ENCODE measurements at places on chromosomes 12 and 14. TPM values are rescaled to one million over a fixed set of nuclear protein-coding genes. Genes with fewer than 3 reads are reported as not detected.

SLCO1B1 gene
- 0.32 TPM for total RNA-seq

DNA sequence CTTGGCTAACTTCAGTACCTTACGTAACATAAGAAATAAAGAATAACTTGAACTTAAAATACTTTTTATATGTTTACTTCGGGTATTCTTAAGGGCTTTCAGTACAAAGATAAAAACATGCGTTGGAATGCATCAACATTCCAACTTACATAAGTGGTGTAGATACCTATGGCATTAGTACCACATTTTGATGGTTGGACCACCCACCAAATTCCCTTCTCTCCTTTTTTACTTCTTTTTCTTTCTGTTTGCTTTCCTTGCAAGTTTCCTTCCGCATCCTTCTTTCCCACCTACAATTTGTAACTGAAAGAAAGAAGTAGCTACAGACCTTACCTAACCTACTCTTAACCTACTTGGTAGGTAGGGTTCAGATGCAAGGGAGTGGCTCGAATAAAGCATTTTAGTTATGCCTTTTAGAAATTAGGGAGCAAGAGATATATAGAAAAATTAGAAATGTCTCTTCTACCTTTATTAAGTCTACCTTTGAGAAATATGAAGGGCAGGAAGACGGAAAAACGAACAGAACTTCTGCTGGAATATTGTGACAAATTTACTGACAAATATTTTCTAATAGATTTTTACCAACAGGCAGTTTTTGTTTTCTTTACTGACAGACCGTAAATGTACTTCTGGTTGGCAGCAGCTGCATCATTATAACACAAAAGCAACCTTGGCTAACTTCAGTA is 2.1 kb upstream of the ARHGAP5 start:
- no peak for DNase-seq

DNA sequence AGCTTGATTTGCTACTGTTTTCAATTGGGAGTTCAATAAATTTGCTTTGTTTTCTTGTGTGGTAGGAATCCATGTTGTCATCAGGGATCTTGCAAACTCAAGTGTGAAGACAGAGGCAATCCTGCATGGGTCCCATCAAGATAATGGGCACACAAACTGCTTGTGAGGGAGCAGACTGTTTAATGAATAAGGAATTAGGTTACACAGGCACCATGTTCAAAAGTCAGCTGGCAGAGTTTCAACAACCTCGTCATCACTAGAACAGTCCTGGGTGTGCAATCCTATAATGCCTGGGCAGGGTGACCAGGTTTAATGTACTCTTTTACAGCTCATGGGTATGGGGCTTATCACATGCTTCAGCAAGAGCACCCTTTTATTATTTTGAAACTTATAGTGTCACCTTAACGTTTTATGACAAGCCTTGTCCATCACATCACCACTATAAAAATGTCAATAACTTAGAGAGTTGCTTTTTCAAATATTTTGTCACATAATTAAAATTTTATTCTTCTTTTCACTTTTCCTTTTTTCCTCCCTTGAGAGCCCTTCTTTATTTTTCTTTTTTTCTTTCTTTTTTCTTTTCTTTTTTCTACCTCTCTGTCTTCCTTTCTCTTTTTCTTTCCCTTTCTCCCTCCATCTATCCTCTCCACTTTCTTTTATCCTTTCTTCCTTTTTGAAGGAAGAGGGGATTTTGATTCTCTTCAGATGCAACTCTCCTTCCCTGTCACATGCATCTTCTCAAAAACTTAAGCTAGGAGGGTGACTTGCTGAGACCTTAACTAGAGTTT is 252.2 kb upstream of the ATP2B1 start:
- no peak for DNase-seq

OR4E2 gene
- not detected for total RNA-seq

GRCh38 chr12:113381220-113381619 is 22.5 kb downstream of the SDS start:
- no peak for DNase-seq

- DNase-seq = no peak
Observed at GRCh38 chr14:95770777-95771176, 56.9 kb upstream of the TCL1A start.

IPO8 gene
- total RNA-seq = 41.4 TPM

DNA sequence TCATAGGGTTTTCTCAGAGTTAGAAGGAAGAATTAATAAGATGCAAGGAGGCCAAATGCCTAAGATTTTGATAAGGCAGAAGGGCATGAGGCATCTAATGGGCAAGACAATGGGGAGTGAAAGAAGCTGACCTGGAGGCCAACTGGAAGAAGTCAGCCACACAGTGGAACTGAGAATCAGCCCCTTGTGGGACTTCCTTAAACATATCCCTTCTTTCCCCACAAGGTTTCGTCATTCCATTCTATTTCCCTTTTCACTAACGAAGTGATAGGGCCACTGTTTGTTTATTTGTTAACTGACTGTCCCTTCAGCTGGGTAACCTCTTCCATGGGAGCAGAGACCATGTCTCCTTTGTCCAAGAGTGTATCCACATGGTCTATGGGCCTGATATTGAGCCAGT is 86.2 kb downstream of the HELB start:
- no peak for DNase-seq
